Subcutaneous preadipocyte (primary cell): ENCODE measurements at places on chromosomes 4 and X. TPM values are rescaled to one million over a fixed set of nuclear protein-coding genes. Genes with fewer than 3 reads are reported as not detected.

GLOD5 gene
- not detected in 2 replicates for total RNA-seq

PDE6B gene
- 0.37 and 0.39 TPM in 2 replicates for total RNA-seq

XPNPEP2 gene
- total RNA-seq = 0.59 and 7.0 TPM in 2 replicates

ARMCX1 gene
- 55.9 and 57.0 TPM in 2 replicates for total RNA-seq

JAKMIP1 gene
- not detected in 2 replicates for total RNA-seq

VCX gene
- total RNA-seq = not detected in 2 replicates

SLC6A14 gene
- not detected in 2 replicates for total RNA-seq

CACNA1F gene
- not detected in 2 replicates for total RNA-seq

CENPVL2 gene
- under 0.01 TPM in 1 of 2 replicates, not detected in the other for total RNA-seq

PLAC8 gene
- 1.8 TPM in 1 of 2 replicates, not detected in the other for total RNA-seq

P2RY4 gene
- total RNA-seq = under 0.01 and 0.39 TPM in 2 replicates

SLC4A4 gene
- total RNA-seq = under 0.01 and 0.20 TPM in 2 replicates

UBA6 gene
- 48.1 and 100 TPM in 2 replicates for total RNA-seq

CXCL9 gene
- not detected in 2 replicates for total RNA-seq

F8A2 gene
- not detected in 2 replicates for total RNA-seq
